Activated T-helper 17 cell treated with anti-CD3 and anti-CD28 coated beads, Interleukin-2, amount 50 U/mL, for 72 hours (primary cell): ENCODE measurements at places on chromosomes 11 and 22.

DNA sequence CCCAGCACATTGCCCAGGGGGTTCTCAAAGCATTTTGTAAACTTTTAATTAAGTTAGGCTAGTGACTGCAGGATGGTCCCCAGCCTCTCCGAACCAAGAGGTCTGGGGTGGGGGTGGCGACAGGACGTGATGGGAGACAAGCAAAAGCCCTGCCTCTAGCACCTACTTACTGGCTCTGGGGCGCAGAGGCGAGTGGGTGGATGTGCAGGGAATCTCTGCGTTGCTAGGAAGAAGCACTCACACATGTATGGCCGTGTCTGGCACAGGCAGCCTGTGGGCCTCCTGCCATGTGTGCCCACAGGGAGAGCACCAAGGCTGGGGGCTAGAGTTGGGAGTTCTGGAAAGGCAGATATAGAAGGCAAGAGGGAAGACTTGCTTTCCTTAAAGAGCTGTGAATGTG, 6.3 kb downstream of the OPCML start:
- ATAC-seq = no peak

GRCh38 chr11:17735818-17736578, 1.4 kb downstream of the KCNC1 start:
- no peak for ATAC-seq

DNA sequence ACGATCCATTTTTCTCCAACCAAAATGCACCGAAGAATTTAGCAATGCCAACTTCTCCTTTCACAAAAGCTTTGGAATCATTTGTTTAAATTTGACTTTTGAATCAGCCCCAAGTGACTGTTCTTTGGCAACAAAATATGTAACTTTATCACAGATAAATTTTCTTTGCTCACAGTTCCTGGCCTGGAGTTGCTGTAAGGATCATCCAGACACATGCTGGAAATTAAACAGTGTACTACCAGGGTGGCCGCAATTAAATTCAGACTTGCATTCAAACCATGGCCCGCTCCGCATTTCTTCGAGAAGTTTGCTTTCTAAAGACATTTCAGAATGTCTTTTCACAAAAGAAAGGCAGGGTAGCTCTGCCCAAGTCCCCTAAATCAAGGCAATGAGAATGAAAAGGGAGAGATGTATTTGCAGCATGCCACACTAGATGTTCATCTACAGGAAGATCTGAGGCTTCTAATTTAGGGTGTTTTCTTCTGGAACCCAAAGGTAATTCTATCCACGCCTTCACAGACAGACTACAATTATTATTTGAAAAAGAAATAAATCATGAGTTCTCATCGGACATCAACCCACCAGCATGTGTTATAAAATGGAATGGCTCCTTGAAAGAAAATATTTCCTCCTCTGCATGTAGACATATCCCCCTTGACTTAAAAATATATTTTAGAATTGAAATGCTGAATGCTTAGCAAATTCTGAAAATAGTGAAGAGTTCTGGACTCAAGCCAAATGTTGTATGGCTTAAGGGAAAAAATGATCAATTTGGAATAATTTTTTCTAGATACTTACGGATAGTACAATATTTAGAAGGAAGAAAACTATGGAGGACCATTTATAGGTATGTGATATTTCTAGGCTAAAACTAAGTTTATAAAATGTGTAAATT, 189.7 kb upstream of the BLID start:
- no peak for ATAC-seq

DNA sequence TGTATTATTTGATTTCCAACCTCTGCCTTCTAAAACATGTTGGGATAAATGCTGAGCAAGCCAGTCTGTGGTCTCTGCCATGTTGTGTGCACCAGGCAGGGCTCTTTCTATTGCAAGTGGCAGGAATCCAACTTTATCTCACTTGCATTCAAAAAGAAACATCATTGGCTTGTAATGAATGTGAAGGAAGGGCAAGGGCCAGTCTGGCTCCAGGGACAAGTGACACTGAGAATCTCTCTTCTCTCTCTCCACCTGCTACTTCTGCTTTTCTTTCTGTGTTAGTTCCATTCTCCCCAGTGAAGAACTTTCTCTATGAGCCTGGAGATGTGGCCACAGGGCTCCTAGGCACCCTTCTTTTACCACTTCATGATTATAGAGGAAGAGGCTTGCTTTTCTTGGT, 329.9 kb upstream of the NCAM1 start:
- ATAC-seq = no peak

GRCh38 chr11:111329306-111330204, 31.2 kb downstream of the POU2AF3 start:
- ATAC-seq = no peak

DNA sequence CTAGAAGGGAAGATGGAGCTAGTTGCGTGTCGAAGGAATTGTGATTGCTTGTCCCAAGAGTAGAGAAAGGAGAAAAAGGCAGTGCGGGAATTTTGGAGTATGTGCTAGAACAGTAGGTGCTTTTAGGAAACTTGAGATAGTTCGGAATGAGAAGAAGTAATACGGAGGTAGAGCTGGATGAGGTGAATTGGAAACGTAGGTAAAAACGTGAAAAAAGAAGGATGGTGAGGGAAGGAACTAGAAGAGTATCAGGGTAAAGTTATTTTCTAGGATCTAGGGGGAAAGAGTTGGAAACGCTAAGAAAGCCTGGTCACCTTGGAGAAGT, 1.4 kb downstream of the CEP57 start:
- no peak for ATAC-seq

DNA sequence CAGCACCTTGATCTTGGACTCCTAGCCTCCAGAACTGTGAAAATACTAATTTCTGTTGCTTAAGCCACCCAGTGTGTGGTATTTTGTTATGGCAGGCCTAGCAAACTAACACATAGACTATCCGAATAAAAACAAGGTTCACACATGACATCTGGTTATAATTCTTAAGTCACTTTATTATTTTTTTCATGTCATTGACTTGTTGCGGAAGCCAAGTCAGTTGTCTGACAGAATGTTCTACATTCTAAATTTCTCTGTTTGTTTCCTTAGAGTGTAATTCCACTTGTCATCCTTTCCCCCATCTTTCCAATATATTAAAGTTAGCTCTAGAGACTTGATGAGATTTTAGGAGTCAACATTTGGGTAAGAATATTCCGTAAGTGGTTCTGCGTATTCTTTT, 40.6 kb downstream of the RAB30 start:
- no peak for ATAC-seq

GRCh38 chr11:74409633-74410032, 11.4 kb upstream of the PGM2L1 start:
- ATAC-seq = no peak

DNA sequence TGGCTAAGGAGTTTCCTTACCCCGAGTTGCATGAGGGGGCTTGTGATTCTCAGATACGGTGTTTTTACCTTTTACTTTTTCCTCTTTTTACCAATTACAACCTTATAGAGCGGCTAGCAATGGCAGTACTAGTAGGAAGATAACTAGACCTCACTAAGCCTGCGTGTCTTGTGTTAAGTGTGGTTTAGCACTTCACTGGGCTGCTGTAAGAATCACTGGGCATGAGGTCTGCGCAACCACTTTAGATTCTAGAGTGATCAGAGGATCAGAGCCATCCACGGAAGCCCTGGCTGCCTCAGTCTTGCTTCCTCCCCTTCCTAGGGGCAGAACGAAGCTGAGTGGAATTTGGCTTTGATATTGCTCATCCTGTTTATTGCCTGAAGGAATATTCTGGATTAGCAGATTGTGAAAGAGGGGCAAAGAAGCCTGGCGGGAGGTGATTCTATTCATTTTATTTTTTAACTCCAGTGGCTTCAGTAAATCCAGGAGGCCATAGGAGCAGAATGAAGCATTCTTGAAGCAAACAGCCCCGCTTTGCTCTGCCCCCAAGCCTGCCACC, 88.5 kb downstream of the GRAMD1B start:
- no peak for ATAC-seq

DNA sequence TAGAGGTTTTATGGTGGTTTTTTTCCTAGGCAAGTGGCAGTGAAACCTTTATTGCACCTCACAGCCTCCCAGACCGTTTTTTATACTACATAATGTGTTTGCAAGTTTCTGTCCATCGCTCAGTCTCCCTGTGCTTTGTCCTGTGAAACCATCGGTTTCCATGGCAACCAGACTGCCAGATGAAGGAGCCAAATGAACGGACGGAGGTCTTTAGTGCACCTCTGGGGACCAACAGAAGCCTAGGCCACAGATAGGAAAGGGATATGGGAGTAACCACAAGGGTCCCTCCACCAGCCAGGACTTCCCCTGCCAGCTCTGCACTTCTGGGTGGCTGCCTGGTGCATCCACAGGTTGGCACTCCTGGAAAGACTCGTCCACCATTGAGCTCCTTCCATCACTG, 165.0 kb downstream of the CHST1 start:
- no peak for ATAC-seq

DNA sequence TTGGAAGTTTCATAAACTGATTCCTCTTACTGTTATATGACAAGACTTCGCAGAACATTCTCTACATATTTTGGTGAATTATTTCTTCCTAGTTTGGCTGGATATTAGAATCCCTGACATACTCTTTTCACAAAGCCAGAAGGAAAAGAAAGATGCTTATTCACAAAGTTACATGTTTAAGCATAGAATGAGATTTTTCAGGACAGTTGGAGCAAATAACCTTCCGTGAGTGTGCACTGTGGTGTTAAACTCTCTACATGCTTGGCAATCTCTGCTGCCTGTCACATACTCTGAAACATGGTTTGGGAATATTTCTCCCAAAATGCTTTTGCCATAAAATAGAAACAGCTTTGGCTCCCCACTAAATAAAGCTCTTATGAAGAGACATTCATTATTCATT, 230.0 kb upstream of the MTNR1B start:
- ATAC-seq = no peak

DNA sequence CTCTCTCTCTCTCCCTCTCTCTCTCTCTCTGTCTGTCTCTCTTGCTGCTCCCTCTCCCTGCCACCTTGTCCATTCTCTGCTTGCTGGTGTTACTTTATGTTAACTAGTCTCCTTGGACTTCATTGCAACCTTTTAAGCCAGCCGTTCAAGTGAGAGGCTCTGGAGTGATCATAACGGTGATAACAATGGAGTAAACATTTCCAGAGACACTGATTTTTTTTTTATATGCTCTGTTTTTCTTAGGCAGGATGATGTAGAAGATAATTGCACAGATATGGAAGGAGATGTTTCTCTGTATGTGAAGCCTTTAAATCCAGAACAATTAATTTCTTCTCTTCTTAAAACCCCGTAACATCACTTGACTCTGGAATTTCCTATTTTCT, 287.7 kb downstream of the TMEM135 start:
- no peak for ATAC-seq

GRCh38 chr22:46245511-46245910, 4.6 kb downstream of the CDPF1 start:
- ATAC-seq = no peak

GRCh38 chr11:33263549-33263948, 6.4 kb downstream of the HIPK3 start:
- ATAC-seq = no peak
